Subcutaneous preadipocyte (primary cell): ENCODE measurements at places on chromosomes 5 and 9. TPM values are rescaled to one million over a fixed set of nuclear protein-coding genes. Genes with fewer than 3 reads are reported as not detected.

FOXD4 gene
- under 0.01 and 0.39 TPM in 2 replicates for total RNA-seq

CRHBP gene
- 0.73 TPM in 1 of 2 replicates, not detected in the other for total RNA-seq

PLPPR1 gene
- total RNA-seq: not detected in 2 replicates

FBLL1 gene
- total RNA-seq: under 0.01 TPM in 2 replicates

PDZD2 gene
- total RNA-seq: under 0.01 and 0.73 TPM in 2 replicates

ZDHHC11 gene
- total RNA-seq: 0.37 and 2.0 TPM in 2 replicates

RANBP17 gene
- total RNA-seq: 2.3 and 2.6 TPM in 2 replicates
